Bone marrow (tissue), 2 donors: ENCODE measurements at places on chromosomes 2 and 18.

GRCh38 chr2:80113399-80113798, 191.2 kb downstream of the LRRTM1 start:
- DNase-seq, result no peak

- DNase-seq, result no peak
Observed at GRCh38 chr18:12449051-12449785, 41.5 kb downstream of the PRELID3A start.

DNA sequence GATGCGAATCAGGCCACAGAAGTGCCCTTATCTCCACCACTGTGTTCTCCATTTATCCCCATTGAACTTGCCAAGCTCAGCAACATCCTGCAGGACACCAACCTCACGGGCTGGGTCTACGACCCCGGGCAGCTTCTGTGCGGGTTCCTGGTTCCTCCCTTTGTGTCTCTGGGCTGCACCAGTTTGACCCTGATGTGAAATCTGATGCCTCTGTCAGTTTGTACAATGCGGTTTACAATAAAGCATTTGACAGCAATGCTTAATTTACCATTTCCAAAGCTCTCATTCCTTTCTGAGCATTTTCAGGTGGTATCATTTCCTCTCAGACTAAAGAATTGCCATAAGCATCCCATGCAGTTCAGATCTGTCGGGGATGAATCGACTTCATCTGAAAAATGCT, 3.3 kb upstream of the TMEM18 start:
- DNase-seq, result no peak

DNA sequence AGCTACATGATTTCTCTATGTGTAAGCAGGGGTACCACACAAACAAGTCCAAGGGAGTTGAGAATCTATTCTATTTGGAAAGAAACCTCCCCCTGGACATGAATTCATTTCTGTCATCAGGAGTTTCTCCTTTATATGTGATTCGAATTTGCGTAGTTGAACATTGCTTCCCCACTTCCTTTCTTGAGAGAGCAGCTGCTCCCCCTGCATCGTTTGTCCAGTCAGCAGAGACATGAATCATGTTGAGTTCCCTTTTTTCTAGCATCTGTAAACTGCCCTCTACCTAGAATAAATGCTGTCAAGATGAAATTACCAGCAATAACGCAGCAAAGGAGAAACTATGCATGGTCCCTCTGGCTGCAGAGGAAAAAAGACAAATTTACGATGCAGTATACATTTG, 73.8 kb downstream of the KIF5C start:
- peak; percentile 87 for DNase-seq

DNA sequence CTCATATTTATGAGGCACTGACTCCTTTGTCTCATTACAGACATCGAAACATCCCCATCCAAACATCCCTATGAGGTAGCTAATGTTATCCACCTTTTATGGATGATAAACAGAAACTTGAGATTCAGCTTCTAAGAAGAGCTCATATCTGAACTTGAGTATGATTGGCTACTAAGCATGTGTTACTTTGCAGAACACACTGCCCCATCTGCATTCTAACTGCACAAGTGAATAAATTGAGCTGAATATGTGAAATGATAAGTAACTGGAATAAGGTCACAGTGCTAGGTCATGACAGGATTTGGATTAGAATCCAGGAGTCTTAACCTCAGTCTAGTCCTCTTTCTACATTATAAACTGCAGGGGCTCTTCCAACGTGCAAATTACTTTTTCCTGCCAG, 172.7 kb downstream of the SETBP1 start:
- no peak for DNase-seq
